NB4 (cell line): ENCODE measurements at places on chromosomes 2 and 18.
A peak's percentile ranks its signal among the peaks of the same experiment; 100 is the strongest.

DNA sequence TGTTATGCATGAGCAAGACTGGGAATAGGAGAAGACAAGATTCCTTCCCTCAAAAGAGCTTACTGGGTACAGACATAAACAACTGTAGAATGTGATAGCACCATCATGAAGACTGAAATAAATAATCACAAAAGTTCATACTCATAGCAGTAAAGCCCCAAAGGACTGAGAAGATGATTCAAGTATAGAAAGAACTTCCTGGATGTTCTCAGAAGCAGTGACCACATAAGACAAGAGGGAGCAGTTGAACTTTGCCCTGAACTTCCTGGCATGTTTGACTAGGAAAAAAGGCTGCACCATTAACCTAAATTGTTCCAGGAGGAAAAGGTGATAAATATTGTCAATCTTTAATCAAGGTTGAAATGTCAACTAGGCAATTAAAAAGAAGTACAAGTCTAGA, 57.8 kb upstream of the CCDC141 start:
- DNase-seq, result no peak

- DNase-seq, result no peak
Measured at GRCh38 chr2:88845772-88846661, 154.5 kb downstream of the RPIA start.

DNA sequence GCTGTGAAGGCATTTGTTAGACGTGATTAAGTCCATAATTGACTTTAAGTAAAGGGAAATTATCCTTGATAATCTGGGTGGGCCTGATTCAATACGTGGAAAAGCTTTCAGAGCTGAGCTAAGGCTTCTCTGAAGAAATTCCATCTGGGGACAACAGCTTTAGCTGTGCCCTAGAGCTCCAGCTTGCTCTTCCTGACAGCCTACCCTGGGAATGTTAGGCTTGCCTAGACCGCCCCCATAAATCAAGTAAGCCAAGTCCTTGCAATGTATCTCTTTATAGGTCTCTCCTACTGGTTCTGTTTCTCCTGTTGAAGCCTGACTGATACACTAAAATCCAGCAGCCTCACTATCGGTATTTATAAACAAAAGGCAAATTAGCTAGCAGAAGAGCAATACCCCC, 160.0 kb downstream of the STK39 start:
- DNase-seq, result no peak

DNA sequence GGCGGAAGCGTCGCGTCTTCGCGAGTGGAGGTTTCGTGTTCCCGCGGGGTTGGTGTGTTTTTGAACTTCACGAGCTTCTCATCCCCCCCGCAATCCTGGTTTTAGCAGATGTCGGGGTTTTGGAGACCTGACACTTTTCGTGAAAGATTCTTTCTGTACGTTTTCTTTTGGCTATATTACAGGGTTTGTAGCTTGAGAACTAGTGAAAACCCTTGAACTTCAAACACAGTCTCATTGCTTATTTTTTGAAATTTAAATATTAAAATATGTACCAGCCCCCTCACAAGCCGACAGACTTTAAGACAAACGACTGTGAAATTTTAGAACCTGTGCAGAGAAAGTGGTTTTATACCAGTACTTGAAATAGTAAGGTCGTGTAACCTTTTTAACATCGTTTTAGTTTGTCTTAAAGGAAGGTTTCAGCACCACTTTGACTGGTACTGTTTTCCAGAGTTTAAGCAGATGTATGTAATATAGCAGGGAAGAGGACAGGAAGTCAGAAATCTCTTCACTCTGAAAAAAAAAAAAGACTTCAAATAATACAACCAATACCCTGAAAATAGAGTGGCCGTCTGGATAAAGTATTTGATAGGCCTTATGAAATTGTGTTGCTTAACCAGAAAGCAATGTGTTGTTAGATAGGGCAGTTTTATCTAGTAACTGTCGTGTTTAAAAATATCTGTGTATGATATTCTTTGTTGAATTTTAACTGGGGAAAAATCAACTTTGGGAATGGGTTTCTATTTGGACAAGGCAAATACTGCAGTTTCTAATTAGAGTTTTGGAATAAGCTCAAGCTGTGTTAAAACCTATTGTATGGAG, 1.4 kb downstream of the SPATS2L start:
- DNase-seq, result no peak

DNA sequence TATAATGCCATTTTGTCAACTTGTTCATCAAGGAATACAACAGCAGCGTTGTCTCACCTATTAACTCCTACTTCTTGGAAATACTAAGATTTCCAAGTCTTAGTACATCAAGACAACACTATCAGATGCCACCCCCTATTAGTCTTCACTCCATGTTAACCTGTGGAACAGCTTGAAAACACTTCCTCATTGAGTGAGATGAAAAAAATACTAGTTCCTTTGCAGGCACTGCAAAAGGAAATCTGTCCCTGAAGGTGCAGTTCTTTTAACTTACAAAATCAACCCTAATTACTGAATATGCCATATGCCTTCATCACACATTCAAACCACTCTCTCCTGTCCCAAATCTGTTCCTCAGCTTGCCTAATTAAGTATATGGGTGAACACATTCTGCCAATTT, 4.0 kb downstream of the CWC22 start:
- no peak for DNase-seq

DNA sequence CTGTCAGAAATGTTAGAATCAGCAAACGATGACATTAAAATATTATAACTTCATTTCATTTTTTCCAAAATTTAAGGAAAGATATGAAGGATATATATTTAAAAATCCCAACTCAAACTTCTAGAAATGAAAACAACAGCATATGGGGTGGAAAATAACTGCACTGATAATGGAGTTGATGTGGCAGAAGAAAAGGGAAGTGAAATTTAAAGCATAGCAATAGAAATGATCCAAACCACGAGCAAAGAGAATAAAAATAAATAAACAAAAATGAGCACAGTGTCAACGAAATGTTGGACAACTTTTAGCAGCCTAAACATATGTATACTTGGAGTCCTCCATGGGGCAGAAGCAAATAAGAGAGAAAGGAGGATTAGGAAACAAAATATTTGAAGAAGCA, 280.2 kb downstream of the KCNJ3 start:
- no peak for DNase-seq

GRCh38 chr2:96802721-96803120, 13.3 kb upstream of the CNNM3 start:
- DNase-seq, result no peak

DNA sequence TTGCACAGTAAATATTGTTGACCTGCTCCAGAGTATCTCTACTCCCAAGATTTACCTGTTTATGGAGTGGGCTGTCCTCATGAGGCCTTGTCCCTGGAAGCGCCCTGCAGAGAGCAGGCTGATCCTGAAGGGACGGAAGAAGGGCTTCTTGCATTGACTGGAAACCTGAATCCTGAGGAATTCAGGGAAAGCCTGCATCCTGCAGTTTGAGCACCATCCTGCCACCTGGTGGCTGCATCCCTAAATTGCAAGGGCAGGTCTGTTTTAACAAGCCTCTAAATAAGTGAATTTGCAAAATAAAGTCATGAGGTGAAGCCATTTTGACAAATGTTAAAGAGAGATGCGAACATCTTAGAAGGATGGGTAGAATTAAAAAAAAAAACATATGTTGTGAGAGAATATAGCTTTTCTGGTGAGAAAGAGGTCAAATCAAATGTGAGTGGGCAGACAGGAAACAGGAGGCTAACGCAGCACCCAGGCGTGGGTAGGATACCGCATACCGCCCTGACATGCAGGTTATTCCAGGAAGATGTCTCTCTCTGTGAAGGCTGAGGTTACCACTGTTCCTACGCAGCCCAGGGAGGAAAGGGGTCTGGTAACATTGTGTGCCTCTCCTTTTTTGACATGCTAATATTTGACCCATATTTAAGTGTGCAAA, 754.9 kb downstream of the RNF144A start:
- DNase-seq, result peak; percentile 60

- no peak for DNase-seq
Measured at GRCh38 chr2:67571785-67572718, 174.9 kb downstream of the ETAA1 start.

DNA sequence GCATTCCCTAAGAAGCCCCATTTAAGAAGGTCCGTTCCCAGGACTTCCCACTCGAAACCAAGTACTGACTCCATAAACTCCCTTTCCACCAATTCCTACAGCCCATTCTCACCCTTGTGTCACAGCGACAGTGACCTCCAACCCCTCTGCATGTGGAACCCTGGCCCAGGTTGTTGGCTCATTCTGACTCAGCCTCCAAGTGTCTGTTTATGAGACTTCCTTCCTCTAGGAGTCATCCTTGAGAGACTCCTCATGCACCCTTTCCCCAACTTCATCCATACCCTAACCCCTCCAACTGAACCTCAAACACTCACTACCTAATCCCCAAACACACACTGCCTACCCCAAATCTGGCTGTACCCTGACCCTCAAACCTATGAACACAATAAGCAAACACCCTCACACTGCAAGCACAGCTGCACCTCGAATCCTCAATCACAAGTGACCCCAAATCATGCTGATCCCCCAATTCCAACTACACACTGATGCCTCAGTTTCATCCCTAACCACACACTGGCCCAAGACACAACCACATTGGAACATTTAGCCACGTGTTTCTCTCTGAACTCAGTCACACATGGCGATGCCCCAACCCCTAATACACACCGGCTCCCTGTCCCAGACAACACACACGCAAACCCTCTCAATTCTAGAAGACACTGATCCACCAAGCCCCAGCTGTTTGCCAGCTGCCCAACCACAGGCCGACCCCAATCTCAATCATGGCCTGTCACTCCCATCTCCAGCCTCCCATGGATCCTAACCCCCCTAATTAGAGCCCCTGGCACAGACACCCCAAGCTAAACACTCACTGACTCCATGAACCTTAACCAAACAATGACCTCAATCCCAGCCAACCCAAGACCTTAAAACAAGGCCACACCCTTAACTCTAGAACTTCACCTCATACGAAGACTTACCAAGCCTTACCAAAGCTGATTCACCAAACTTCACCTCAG, 219.6 kb downstream of the CYP26B1 start:
- peak; percentile 75 for DNase-seq

GRCh38 chr2:69459936-69460335, 22.7 kb upstream of the NFU1 start:
- no peak for DNase-seq

- DNase-seq, result peak; percentile 56
Measured at GRCh38 chr2:240452462-240453256, 17.2 kb downstream of the GPC1 start.

GRCh38 chr2:181558371-181558770, 98.5 kb downstream of the CERKL start:
- no peak for DNase-seq

- DNase-seq, result no peak
Measured at GRCh38 chr18:39705362-39705761, 2139.8 kb upstream of the CELF4 start.

DNA sequence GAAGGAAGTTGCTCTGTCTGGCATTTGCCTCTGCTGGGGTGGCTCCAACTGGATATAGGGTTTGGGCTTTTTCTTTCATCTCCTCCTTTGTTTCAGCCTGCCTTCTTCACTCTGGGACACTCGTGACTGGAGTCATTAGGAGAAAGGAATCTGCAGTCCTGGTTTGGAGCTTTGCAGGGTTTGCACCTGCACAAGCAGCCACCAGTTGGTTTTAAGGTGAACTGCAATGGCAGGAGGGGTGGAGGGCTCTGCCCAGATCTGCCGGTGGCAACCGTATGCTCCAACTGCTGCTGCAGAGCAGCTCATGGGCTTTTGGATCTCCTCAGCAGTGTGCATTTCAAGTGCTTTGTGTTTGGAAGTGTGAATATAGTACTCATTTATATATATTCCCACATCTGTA, 131.3 kb upstream of the MGAT5 start:
- DNase-seq, result no peak

DNA sequence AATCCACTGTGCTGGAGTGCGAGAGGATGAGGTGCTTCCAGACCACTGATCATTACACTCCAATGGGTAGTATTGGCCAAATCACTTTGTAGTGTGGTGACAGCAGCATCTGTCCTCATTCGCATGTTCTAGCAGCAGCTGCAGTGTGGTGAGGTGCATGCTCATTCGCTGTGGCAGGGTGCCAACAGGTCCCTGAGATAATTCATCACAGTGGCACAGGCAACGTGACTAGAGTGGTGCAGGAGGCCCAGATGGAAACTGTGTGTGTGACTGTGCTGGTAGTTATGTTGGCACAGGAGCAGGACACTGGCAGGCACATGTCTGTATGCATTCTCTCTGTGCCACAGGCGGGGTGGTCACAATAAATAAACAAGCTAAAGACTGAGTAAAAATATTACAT, 329.5 kb upstream of the SYT4 start:
- DNase-seq, result no peak

- no peak for DNase-seq
Measured at GRCh38 chr2:173874003-173874893, 90.9 kb downstream of the SP3 start.

GRCh38 chr2:218400167-218400929, 680 bp downstream of the CTDSP1 start:
- peak; percentile 70 for DNase-seq

DNA sequence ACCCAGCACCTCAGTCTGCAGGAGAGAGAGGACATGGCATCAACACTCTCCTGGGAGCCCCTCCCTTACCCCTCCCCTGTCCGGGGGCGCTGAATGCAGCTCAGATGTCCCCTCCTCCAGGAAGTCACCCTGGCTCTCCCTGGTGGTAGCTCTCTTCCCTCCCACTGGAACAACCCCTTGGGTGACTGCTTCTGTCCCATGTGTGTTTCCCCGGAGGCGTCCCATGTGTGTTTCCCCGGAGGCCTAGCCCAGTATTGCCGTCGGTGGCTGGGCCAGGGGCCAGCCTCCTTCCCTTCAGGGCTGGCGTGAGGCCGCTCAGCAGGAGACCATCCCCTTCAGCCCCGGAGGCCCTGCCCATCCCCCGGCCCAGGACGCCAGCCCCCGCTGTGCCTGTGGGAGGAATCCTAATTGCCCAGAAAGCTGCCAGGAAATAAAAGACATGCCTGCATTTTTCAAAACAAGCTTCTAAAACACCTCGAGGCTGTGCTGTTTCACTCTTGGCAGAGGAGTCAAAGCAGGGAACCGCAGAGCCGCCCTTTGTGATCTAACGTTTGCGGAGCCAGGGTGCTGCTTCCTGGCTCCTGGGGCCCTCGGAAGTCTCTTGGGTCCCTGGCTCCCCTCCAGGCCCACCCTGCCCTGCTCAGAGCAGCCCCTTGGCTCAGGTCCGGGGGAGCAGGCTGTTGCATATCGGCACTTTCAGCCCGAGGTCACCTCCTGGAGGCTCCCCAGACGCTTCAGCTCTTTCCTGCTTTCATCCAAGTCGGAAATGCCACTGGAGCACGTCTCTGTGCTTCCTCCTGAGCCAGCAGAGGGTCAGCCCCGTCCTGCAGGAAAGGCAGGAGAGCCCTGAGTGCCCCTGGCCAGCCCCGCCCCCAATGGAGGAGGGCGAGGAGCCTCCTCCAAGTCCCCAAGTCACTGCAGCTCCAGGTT, 11.4 kb downstream of the SNED1 start:
- DNase-seq, result peak; percentile 79

DNA sequence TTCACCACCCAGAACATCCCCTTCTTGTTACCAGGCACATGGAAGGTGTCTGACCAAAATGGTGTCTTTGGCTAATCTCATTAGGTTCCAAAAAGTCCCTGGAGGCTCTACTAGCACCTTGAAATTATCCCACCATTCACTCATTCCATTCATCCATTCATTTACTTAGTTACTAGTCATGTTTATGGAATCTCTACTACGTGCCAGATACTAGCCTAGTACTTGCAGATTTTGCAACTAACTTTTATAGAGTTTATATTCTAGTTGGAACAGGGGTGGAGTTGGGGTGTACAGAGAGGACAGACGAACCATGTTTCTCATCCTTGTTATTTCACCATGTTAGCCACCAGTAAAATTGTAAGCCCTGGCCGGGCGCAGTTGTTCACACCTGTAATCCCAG, 4.0 kb upstream of the NOP58 start:
- DNase-seq, result no peak
